ENCODE measurements at places on chromosomes 3 and 15. TPM values are rescaled to one million over a fixed set of nuclear protein-coding genes. Genes with fewer than 3 reads are reported as not detected.

GRCh38 chr3:3766140-3766539 lies 33.1 kb upstream of the LRRN1 start:
- no peak for DNase-seq

DNA sequence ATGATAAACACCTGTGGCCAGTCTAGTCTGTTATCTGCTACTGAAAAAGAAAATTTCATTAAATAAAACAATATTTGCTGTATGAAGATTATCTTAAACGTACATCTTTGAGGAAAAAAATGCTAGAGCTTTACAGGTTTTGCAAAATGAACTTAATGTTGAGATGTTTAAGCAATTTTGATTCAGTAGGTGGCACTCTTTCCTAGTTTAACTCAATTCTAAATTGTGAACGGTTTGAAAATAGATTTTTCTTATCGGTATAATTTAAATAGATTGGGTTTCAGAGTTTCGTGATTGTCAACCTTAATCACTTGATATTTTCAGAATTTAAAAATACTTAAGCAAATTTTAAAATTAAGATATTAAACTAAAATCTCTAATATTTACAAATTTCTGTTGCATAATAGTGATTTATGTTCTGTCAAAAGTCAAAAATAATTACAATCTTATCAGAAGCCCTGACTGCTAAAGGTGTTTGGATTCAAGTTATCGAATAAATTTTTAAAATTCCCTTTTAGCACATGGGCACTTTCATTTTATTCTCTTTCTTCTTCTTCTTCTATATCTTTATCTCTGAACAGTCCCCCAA lies 7.0 kb upstream of the RNF111 start:
- DNase-seq, result peak; percentile 32

DNA sequence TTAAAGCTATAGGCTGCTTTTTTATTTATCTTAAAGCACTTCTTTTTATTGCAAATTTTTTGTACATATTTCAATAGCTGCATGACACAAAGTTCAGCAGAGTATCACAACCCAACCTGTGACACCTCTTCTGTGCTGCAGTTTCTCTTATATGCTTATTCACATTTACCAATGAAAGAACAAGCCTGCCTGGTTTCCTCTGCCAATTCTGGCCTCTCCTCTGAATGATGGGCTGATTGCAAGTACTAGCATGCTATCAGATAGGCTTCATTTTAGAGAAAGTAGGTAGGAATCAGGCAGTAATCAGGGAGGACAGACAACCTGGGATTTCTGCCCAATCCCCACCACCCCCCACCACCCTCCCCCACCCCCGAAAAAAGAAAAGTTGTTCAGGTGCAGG lies 26.6 kb downstream of the ACKR4 start:
- DNase-seq, result no peak

- no peak for DNase-seq
These were observed 185.2 kb upstream of the ARL6 start for GRCh38 chr3:97579365-97579764.

TMEM158 gene
- total RNA-seq, result 25.8 TPM

Measured in HCT116 (cell line).